ENCODE measurements at places on chromosomes 5 and 9.

DNA sequence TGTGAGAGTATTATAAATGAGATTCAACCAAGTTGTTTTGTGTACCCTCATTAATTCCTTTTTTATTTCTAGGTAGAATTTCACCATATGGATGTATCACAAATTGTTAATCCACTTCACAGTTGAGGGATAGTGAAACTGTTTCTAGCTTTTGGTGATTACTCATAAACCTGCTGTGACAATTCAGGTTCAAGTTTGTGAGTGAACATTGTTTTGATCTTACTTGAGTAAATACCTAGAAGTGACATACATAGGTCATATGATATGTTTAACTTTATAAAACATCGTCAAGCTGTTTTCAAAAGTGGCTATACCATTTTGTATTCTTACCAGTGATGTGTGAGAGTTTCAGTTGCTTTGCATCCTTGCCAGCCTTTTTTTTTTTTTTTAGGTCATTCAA lies 112.9 kb downstream of the CAMK4 start:
- no peak for DNase-seq

DNA sequence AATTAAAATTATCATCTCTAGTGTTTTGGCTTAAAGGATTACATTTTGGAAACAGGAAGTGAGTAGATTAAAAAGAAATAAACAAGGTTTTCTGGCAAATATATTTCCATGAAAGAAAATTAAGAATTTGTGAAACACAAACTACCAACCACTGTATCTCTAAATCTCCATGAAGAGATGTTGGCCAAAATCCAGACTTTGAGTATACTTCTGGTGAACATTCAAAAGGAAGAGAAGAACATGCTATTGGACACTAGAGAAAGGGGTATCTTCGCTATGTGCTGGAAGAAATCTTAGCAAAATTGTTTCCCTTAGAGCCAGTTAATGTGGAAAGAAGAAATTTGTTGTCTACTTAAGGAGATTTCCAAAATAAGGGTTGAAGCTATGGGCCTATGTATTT lies 710.4 kb upstream of the CTNND2 start:
- no peak for DNase-seq

DNA sequence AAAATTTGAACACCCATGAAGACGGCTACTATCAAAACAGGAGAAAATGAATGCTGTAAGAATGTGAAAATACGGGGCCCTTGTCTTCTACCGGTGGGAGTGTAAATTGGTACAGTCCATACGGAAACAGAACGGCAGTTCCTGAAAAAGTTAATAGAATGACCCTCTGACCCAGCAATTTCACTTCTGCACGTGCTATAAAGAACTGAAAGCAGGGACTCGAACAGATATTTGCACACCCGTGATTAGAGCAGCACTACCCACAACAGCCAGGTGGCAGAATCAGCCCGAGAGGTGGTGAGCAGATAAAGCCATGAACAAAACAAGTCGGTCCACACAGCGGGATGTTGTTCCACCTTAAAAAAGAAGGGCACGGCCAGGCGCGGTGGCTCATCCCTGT lies 22.6 kb upstream of the SLC12A7 start:
- no peak for DNase-seq

DNA sequence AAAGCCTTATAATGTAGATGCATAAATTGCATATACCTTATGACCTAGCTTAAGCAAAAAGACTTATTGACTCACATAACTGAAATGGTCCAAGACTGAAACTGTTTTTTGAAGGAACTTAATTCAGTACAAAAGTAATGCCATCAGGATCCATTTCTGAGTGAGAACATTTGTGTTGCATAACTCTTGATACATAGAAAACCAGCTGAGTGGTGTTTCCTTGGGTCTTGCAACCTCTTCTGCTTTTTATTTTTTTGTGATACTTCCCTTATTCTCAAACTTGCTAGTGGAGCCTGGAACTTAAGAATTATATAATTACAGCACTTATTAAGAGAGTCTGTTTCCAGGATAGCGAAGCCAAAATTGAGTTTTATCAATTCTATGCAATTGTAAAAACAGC lies 272.0 kb downstream of the MAN2A1 start:
- DNase-seq = no peak

DNA sequence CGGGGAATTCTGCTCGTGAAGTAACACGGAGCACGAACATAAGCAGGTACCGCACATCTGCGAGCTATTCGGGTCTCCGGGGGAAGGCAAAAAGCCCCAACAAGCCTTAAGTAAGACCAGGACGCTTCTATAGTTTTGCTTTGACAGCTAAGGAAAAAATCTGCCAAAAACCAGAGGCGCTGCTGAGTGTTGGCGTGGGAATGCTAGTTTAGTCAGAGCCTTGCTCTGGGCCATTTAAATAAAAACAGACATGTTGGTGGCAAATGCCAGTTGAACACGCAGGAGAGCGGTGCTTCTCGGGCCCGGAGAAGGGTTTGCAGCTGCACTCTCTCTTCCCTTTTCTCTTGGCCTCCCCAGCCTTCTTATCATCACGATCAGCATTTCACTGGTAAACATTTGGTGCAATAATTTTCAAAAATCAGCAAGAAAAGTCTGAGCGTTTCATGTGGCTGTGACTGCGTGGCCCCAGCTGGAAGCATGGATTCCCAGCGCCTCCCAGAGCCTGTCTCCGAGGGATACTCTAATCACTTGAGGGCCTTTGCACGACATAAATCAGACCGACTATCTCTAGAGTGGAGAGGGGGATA lies 6.4 kb upstream of the NOTCH1 start:
- DNase-seq = peak; percentile 97

DNA sequence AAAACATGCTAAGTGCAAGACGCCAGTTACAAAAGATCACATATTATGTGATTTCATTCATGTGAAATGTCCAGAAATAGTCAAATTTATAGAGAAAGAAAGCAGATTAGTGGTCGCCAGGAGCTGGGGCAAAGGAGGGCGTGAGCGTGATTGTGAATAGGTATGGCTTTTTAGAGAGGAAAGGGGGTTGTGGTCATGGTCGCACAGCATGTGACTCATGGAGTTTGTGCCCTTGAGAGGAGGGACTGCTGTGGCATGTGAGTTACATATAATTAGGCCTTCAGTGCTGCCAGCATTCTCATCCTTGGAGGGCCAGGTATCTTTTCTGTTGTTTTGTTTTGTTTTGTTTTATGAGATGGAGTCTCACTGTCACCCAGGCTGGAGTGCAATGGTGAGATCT lies 21.2 kb upstream of the MARCHF6 start:
- DNase-seq = no peak

- DNase-seq = no peak
These were observed 28.1 kb downstream of the ANKRD33B start for GRCh38 chr5:10591966-10592365.

- peak; percentile 40 for DNase-seq
These were observed 553.1 kb downstream of the LRRC70 start for GRCh38 chr5:63131626-63132285.

- DNase-seq = no peak
These were observed 115.7 kb downstream of the PPP2R2B start for GRCh38 chr5:146762830-146763229.

GRCh38 chr5:16759147-16759773 lies 142.5 kb upstream of the RETREG1 start:
- DNase-seq = no peak

DNA sequence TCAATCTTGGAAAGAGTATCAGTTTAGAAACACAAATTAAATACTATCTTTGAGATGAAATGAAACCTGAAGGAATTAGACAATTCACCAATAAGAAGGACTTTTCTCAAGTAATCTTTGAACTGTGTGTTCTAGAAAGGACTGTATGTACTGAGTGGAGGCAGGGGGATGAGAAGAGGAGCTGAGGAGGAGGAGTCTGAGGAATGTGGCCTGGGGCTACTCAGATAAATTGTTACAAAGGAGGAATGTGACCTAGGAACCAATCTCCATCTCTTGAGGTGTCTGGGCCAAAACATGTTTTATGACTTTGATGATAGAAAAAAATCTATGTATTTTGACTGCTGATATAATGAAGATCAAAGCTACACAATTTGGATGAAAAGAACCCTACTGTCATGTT lies 124.3 kb upstream of the ANKRD55 start:
- peak; percentile 35 for DNase-seq

GRCh38 chr5:135391869-135392255 lies 7.2 kb downstream of the MACROH2A1 start:
- no peak for DNase-seq

DNA sequence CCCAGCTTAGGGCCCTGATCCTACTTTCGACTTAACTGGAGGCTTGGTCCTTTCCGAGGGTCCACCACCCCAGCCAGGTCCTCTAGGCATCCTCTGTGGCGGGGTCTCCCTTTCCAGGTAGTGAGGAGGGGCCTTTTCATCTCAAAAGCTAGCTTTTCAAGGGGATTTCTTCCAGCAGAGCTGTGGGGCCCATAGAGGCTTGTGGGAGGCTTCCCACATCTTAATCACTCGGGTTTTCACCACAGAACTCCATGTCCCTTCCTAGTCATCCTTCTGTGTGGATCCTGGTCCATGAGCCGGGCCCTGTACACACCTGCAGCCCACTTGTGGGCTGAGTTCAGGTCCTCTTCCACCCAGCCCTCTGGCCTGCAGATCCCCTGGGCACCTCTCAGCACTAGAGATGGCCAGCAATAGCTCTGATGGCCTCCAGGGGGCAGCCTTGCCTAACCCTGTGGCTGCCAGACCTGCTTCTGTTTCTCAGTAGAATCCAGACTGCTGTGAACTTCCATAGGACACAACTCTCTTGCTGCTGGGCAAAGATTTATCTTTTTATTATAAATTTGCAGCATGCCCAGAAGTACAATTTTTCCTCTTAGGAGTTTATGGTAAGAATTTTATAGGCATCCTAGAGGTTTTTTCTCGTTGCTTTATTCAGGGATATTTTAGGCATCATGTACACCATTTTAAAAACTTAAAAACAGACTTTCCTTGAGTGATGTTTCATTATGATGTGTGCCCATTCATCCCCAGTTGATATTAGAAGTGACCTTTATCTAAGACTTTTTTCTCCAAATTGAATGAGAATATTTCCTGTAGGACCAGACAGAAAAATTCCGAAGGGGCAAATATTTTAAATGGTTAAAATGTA lies 208.9 kb downstream of the TRIO start:
- DNase-seq = peak; percentile 58

DNA sequence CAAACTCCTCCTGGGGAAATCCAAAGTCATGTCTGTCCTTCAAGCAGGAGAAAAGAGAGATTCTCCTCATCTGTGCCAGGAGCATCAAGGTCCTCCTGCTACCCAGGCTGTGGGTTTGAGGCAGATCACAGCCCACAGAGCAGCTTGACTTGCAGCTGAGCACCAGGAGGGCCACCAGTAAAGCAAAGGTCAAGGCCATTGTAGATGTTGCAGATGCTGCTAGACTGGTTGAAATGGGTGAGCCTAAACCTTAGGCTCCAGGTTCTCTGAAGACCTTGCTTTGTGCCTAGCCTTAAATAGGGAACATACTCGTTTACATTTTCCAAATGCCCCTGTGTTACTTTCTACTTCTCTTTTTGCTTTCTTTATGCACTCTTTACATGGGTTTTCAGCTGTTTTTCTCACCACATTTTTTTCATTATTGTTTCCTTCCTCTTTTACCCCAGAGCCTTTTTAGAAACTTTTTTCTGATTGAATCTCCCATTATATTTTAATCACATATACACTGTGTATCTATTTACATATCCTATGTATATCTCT lies at the start of gene IFNA2:
TSS of gene IFNA2 (minus strand) at position 268 of the 540 bp plus-strand sequence. CDS start at position 199, 69 bp downstream.
- DNase-seq = no peak

DNA sequence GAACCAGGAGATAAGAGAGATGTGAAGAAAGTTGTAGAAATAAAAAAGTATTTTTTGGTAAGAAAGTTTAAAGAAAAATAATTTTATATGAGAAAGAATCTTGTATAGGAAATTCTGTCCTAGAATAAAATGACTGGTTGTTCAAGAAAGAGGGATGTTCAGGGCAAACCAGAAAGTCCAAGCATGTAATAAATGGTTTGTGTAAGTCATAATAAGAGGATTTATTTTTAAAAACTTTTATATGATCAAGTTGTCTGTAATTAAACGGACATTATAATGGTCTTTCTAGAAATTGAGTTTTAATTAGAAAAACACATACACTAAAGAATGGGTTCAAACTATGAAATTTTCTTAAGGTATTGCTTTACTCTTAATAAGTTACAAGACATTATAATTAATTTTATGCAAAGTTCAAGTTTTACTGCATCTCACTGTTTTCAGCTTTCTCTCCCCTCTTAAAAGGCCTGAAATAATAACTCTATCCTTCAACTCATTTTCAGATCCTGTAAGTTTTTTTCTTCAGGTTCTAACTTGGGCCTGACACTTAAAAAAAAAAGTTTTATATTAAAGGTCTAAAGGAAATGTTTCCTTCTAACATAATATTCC lies 56.1 kb upstream of the ZNF300 start:
- no peak for DNase-seq

- DNase-seq = peak; percentile 57
These were observed 58.3 kb upstream of the TGFBR1 start for GRCh38 chr9:99046542-99047071.

GRCh38 chr9:88660611-88661010 lies 125.6 kb downstream of the NXNL2 start:
- peak; percentile 41 for DNase-seq
